ENCODE measurements at places on chromosomes 1 and 21. TPM values are rescaled to one million over a fixed set of nuclear protein-coding genes. Genes with fewer than 3 reads are reported as not detected.

Gene MINDY1
- 33.4 TPM for total RNA-seq

Gene IL12RB2
- 1.3 TPM for total RNA-seq

Gene RGS18
- total RNA-seq = 0.52 TPM

Gene CD247
- 0.80 TPM for total RNA-seq

Gene HSD3B2
- 0.32 TPM for total RNA-seq

Gene ACTA1
- total RNA-seq = 1.3 TPM

Gene IL24
- 0.12 TPM for total RNA-seq

Gene ERICH3
- not detected for total RNA-seq

Gene INPP5B
- total RNA-seq = 8.6 TPM

Gene INSRR
- not detected for total RNA-seq

Gene SPRR2G
- 0.68 TPM for total RNA-seq

Gene ARPC5
- 97.8 TPM for total RNA-seq

Gene C8B
- not detected for total RNA-seq

Gene LHX8
- not detected for total RNA-seq

Gene BRINP3
- not detected for total RNA-seq

Gene IL6R
- total RNA-seq = 6.1 TPM

Gene FOXO6
- total RNA-seq = not detected

Data from esophagus mucosa (tissue), 1 donor.